ENCODE measurements at places on chromosomes 7 and 10.

GRCh38 chr7:44274623-44274975, 50.8 kb downstream of the CAMK2B start:
- DNase-seq, result no peak

GRCh38 chr7:77570330-77571011, 33.4 kb downstream of the PTPN12 start:
- DNase-seq, result no peak

GRCh38 chr10:19947215-19947614, 131.0 kb downstream of the PLXDC2 start:
- DNase-seq, result no peak

- DNase-seq, result no peak
Observed at GRCh38 chr7:37494926-37495325, 46.3 kb upstream of the ELMO1 start.

GRCh38 chr7:82506208-82506607, 62.6 kb upstream of the CACNA2D1 start:
- DNase-seq, result no peak

DNA sequence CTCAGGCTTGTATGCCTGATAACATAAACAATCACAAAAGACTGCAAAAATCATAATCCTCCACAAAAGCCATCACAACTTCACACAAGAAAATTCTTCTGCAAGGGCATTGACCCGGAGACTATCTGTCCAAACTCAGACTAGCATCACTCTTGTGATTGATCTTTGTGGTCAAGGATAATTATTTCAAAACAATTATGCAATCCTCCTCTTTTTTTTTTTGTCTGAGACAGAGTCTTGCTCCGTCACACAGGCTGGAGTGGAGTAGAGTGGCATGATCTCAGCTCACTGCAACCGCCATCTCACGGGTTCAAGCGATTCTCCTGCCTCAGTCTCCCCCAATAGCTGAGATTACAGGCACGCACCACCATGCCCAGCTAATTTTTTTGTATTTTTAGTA, 22.2 kb downstream of the CDNF start:
- no peak for DNase-seq

DNA sequence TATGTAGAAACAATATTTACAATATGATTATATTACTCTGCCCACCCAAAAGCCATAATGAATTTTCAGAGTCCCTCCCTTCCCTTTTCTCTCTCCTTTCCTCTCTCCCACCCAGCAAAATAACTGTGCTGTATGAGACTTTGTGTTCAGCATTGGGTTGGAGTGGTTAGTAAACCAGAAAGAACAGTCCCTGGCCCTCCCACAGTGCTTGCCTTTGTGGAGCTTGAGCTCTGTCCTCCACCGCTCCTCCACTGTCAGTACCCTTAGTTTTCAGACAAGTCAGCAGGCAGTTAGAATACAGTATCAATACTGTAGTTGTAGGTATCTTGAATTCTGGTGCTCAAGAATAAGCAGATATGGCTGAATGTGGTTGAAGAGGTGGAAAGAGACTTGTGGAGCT, 92.7 kb downstream of the CDK14 start:
- DNase-seq, result no peak

GRCh38 chr10:44939691-44940401, 19.8 kb upstream of the RASSF4 start:
- no peak for DNase-seq

- no peak for DNase-seq
Observed at GRCh38 chr7:48255046-48255445, 83.8 kb downstream of the ABCA13 start.

- no peak for DNase-seq
Observed at GRCh38 chr7:106124186-106124585, 12.1 kb upstream of the SYPL1 start.

GRCh38 chr10:124073978-124074377, 19.4 kb downstream of the CHST15 start:
- no peak for DNase-seq

DNA sequence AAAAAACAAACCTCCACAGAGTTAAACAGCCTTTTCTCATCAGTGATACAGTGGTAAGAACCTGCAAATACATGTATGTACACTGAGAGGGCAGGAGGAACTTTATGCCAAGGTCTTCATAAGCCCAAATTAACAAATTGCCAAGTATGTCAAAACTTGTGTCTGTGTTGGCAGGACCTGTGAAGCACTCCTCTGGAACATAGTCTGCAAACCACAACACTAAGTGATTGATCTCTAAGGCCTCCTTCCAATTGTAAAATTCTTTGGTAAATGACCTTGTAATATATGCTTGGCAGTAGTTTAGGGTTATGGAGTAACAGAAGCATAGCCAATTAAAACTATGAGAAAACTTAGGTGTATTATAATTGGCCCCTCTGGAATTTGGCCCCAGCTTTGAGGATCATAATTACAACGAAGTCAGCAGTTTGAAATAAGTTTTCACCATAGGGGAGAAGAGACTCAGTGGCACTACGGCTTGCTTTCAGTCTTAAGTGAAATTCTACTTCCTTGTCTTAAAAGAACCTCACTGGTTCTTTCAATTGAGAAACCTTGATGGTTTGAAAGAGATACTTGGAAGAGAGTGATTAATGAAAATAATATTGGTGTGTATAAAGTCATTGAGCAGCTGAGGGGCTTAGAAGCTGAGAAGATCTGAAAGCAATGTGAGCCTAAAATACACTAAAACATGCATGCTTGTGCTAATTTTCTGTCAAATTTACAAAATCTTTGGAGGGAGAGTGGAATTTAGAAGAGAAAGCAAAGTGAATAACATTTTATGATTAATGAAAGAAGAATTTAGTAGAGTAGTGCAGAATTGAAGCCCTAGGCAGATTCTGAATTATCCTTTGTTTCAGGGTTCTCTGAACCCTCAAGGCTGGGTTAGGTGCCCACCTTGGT, 57.6 kb downstream of the CNNM2 start:
- no peak for DNase-seq

DNA sequence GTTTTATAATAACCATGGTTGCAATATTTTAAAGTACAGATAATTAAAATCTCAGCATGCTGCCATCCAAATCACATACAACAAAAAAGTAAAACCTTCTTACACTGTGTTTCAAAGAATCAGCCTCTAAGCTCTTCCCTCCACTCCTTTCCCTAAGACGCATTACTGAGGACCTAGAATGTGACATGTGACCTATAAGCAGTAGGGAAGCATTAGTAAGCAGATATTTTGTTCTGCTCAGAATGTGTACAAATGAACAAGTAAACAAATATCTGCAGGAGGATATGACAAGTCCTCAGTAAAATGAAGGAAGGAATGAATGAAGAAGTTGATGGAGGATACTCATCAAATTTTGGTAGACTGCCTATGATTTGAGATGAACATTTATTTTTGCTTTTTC, 49.1 kb downstream of the RAB11FIP2 start:
- DNase-seq, result no peak

DNA sequence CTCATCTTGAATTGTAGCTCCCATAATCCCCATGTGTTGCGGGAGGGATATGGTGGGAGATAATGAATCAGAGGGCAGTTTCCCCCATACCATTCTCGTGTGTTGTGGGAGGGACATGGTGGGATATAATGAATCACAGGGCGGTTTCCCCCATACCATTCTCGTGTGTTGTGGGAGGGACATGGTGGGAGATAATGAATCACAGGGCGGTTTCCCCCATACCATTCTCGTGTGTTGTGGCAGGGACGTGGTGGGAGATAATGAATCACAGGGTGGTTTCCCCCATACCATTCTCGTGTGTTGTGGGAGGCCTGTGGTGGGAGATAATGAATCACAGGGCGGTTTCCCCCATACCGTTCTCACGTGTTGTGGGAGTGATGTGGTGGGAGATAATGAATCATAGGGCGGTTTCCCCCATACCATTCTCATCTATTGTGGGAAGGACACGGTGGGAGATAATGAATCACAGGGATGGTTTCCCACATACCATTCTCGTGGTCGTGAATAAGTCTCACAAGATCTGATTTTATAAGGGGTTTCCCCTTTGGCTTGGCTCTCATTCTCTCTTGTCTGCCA, 271.0 kb downstream of the MAD1L1 start:
- DNase-seq, result no peak

DNA sequence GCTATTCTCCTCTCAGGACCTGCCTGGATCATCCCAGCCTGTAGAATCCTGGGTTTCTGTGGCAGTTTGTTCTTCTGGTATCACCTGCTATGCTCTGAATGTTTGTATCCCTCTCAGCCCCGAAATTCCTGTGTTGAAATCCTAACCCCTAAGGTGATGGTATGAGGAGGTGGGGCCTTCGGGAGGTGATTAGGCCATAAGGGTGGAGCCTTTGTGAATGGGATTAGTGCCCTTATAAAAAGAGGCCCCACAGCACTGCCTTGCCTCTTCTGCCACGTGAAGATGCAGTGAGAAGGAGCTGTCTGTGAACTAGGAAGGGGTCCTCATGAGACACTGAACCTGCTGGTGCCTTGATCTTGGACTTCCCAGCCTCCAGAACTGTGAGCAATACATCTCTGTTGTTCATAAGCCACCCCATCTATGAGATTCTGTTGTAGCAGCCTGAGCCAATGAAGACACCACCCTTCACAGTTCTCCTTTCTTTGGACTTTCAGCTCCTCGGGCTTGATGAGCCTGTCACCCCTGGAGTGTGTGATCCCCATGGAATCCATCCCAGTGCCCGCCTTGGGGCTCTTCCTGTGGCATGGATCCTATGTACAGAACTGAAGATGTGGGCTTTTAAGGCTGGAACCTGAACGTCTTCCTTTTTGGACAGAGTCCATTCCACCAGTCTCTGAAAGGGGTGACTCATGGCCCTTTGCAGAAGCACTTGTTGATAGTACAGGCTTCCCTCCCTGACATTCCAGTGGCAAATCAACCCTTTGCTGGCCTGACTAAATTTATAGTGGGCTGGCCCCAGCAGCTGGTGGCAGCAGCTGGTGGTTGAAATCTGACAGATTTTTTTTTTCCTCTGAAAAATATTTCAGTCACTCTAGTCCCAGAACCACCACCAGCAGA, 138.0 kb downstream of the TACC2 start:
- DNase-seq, result no peak

- DNase-seq, result no peak
Observed at GRCh38 chr7:94307399-94308048, 87.2 kb upstream of the COL1A2 start.

DNA sequence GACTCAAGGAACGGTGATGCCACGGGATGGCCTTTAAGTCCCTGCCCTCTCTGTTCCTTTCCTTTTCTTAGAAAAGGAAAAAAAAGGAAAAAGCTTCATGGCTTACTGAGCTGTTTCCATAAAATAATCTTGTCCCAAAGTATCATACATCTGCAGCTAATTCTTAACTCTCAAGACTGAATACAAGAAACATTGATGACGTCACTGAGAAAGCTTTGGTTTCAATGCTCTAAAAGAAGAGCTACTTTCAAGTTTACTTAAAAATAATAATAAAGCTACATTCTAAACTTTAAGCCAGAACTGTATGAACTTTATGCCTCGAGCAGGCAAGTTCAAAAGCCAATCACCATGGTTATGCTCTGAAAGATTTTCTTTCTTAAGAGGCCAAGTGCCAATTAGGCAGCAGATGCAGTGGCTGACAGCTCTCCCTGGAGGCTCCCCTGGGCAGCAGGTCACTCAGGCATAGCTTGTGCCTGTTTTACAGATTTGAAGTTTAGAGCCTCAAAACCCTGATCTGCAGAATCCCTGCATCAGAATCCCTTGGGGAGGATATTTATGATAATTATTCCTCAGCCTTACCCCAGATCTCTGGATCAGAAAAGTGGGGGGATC, 165.0 kb downstream of the CHN2 start:
- no peak for DNase-seq

DNA sequence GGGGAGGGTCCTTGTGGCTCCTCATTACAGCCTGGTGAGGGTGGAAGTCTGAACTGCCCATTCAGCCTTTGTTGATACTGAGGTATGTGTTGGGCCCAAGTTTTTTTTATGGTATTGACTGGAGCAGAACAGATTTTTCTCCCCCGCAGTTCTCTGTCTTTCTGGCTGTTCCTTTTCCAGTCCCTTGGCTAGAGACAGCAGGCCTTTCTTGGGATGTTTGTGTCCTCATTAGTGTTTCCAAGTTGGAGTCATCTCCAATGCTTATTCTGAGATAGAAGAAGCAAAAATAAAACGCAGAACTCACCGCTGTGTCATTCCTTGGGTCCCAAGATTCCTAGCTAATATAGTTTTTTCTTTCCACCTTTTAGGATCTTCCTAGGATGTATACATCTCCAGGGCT, 193.3 kb downstream of the RAMP3 start:
- DNase-seq, result no peak

Data from activated CD8-positive, alpha-beta memory T cell treated with anti-CD3 and anti-CD28 coated beads for 1 hour (primary cell).